NCI-H1436 treated with DMSO at 0.1 percent for 48 hours (cell line): ENCODE measurements at places on chromosomes 1 and 21.

GRCh38 chr1:176897350-176898236 is 266.9 kb downstream of the ASTN1 start:
- no peak for DNase-seq

DNA sequence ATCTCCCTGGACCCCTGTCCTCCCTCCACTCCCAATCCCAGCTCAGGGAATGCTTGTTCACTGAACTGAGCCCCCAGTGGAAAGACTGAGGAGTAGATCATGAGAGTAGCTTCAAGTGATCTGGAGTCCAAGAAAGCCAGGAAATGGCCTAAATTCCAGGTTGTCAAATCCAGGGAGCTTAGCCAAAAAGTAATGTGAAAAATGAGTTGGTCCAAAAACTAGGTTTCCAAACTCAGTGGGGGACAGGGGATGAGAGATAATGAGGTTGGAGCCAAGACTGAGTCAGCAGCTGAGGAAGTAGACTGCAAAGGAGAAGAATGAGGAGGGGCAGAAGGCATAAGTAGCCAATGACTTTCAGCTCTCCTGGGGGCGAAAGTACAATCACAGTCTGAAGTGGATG is 284.1 kb upstream of the BEND5 start:
- DNase-seq: no peak

GRCh38 chr1:46735708-46736324 is 16.9 kb upstream of the EFCAB14 start:
- DNase-seq: no peak

GRCh38 chr1:9737057-9737456 is 85.5 kb downstream of the PIK3CD start:
- DNase-seq: no peak

DNA sequence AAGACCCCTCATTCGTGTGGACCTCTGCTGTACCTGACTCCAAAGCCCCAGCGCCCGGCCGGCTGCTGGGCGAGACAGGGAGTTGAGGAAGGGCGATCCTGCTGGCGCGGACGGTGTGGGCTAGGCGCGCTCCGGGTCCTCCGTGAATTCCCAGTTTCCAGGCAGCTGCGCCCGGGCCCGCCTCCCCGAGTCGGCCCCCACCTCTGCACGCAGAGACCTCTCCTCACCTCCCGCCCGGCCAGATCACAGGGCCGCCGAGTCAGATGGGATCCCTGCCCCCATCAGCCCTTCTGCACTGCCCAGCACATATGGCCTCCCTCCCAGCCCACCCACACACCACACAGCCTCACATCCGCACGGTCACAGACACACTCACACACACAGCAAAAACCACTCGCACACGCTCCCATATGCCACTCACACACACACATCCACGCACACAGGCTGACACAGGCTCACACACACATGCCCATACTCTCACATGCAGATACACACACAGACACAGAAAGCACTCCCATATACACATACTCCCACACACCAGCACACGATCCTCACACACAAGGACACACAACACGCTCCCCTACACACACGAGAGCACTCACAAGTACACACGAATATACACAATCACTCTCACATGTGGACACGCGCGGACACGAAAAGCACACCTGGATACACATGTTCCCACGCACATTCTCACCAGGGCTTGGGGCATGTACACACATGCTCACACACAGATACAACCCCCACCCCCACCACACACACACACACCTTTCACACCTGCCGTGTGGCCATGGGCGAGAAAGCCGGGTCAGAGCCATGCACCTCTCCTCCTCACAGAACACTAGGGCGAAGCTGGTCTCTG is 7.2 kb upstream of the GUCA2B start:
- DNase-seq: no peak

- DNase-seq: peak; percentile 95
Observed at GRCh38 chr21:23822760-23823159, 1784.5 kb downstream of the MRPL39 start.
